H54 (cell line): ENCODE measurements at places on chromosomes 12 and 14.

DNA sequence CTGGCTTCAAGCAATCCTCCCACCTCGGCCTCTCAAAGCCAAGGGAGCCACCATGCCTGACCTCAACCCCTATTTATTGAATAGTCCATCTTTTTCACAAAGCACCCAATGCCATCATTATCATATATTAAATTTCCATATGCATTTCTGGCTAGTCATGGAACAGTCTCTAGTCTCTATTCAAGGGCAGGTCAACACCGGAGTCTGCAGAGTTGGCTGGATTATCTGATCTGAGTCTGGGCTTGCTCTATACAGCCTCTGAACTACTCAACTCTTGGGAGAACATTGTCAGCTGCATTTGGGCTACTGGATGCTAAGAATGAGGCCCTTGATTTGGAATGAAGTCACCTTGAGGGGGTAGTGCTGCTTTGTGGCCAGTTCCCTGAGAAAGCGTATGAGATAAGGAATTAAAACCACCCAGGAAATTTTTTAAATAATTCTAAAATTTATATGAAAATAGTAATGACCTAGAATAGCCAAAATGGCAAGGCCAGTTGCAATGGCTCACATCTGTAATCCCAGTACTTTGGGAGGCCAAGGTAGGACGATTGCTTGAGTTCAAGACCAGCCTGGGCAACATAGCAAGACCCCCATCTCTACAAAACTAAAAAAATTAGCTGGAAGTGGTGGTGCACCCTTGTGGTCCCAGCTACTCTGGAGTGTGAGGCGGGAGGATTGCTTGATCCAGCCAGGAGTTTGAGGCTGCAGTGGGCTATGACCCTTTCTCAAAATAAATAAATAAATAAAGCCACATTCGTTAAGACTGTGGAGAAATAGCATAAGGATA lies 6.9 kb upstream of the NAA25 start:
- no peak for DNase-seq

DNA sequence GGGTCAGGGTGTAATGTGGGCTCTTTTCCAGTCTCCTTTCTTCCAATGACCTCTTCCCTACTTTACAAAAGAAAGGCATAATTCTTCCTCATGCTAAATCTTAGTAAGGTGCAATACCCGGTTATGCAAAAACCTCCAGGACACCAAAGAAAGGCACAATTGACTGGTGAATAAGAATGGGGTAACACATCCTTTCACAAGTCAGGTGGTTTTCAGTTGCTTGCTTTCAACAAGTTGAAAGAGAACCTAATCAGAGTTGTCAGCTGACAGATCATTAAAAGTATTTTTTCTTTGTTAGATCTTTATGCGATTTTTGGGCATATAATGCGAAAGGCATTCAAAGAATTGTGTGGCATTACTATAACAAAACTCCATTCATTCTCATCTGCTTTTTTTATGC lies 1.3 kb upstream of the AEBP2 start:
- no peak for DNase-seq

DNA sequence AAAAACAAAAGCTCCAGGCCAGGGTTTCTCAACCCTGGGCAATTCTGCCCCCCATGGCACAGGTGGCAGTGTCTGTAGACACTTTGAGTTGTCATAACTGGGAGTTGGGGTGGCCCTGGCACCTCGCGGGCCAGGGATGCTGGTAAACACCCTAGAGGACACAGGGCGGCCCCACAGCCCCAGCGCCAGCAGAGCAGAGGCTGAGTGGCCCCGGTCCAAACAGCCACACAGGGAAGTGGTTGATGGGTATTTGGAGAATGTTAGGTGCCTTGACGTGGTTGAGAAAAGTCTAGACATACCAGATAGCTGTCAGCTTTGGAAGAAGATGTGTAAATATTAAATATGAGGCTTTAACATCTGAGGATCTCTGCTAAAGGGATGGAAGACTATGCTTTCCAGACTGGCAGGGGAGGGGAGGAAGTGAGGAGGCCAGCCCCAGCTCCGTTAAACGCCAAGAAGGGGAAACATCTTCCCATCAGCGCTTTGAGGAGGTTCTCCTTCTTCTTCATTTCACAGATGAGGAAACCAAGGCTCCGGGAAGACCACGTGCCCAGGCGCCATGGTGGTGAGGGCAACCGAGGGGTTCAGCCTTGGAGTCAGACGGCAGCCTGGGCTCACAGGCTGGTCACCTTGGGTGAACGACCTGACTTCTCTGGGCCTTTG lies 103.7 kb downstream of the SCARB1 start:
- DNase-seq, result no peak

DNA sequence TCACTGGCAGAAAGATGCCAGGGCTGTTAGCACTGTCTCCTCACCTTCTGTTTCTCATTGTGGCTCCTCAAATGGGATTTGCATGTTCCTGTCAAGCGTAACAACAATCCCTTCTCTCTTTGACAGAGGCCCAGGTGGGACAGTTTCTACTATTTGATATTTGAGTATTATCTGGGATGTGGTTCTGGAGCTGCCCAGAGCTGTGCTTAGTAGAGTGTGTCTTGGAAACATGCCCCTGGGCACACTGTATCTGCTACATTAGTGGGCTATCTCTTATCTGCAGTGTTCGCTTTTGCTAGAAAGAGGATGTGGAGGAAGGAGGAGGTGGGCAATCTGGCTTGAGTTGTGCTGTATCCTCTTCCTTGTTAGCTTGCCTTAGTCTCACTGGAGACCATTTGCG lies 3.8 kb upstream of the ACADS start:
- DNase-seq, result no peak

DNA sequence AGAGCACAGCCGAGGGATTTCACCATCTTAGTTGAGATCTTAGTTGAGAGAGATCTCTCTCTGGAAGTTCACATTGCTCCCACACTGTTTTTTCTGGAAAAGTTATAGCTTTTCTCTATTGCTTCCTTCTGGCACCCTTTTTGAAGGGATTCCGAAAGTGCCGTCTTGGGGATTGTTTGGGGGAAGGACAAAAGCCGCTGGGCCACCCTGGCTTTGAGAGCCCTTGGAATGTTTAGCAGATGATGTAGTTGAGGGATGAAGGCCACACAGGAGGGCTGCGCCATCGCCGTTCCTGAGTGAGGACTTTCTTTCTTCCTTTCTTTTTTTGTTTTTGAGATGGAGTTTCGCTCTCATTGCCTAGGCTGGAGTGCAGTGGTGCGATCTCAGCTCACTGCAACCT lies 17.7 kb downstream of the PLEKHG3 start:
- no peak for DNase-seq

- DNase-seq, result no peak
Measured at GRCh38 chr12:51012570-51013236, 13.5 kb downstream of the SLC11A2 start.

DNA sequence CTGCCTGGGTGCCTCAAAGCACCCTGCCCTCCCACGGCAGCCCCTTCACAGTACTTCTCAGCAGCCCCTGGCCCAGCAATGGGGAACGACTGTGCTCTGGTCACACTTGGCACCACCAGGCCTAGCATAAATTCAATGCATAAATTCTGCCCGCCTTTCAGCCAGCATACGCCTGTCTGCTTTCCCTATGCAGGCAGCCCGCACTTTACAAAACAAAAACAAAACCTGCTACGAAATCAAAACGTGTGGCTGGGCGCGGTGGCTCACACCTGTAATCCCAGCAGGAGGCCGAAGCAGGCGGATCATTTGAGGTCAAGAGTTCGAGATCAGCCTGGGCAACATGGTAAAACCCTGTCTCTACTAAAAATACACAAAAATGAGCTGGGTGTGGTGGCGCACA lies 33.5 kb downstream of the SNRNP35 start:
- no peak for DNase-seq

GRCh38 chr14:99664937-99665273 lies 19.2 kb upstream of the CYP46A1 start:
- no peak for DNase-seq

DNA sequence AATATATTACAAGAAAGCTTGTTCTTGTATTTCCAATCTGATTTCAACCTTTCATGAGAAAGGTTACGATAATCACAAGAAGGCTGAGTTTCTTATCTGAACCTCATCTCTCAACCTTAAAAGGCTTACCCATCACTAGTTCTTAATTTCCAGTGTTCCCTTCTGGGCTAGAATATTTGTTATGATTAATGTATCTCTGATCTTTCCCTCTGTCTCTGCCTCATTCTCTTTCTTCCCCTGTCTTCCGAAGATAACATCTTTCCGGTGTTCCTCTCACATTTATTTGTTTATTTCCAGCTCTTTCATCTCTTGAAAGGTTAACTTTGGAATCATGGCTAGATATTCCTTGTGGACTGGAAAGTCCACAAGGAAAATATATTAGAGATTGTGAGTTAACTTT lies 255.9 kb downstream of the SLC6A15 start:
- no peak for DNase-seq

DNA sequence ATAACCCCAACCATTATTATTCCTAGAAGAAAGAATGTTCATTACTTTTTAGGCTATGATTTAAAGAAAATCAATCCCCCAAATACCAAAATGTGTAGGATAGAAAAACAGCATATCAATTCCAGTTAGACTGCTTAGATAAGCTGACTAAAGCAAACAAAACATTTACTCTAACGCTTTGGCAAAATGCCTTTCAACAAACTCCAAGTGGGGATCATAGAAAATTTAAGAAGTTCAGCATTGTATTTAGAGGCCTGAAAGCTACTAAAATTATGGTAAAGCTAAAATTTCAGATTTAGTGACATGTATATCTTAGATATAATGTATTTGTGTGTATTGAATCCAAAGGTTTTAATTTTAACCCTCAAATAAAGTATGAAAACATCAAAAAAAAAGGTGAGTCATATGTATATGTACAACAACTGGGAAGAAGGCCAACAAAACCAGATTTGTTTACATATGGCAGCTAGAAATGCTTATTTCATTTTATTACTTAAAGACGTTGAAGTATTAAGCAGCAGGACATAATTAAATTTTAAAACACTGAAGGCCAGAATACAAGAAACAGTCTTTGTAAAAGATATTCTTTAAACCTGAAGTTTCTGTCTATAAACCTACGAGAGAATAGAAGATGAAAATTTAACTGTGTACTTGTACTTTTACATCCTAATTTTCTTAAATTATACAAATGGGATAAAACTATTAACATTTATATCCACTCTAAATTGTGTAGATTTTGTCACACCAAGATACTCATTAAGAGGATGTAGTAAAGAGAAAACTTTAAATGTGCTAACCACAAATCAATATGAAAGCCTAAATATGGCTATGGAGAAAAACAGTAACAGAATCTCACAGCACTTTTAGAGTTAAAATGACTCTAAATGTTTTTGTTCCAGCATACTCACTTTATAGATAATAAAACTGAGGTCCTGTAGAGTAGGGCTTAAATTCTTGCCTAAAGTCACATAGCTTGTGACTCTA lies 71.4 kb downstream of the SLC41A2 start:
- no peak for DNase-seq

DNA sequence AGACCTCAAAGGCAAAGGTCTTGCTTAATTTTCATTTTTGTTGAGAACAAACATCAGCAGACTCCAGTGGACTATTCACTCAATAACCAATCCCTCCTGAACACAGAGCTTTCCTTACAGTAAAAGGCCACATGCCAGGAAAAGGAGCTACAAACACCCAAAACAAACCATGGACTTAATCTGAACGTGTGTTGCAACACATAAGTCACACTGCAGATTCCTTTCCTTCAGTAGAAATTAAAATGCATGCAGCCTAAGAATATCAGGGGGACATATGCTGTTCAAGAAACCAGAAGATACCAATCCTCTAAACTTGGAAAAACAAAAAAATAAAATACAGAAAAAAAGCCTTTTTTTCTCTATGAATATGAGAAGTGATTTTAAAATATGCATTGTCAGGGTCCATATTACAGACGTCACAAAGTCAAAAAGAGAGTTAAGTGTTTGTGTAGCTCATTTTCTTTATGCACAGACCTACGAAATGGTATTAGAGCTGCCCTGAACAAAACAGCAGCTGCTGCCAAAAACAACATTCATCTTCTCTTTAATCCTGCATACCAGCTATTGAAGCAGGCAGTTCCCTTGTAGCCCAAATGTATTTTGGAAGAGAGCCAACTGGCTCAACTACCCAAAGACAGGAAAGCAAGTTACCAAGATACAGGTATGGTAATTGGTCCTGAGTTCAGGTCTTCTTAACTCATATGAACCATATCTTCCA lies 26.2 kb downstream of the KITLG start:
- no peak for DNase-seq

DNA sequence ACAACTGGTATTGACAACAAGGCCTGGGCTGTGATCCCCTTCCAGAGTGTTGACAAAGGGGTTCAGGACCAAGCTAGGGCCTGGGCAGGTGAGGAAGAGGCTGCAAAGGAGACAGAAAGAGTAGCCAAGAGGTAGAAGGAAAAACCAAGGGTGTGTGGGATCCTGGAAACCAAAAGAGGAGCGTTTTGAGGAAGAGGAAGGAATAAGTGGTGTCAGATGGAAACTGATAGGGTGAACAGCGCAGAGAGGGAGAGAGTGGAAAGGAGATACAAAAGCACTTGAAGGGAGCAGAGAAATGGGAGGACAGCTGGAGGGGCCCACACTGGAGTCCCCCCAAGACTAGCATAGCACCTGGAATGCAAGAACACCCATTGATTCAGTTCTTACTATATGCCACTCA lies 8.3 kb upstream of the HVCN1 start:
- DNase-seq, result no peak

DNA sequence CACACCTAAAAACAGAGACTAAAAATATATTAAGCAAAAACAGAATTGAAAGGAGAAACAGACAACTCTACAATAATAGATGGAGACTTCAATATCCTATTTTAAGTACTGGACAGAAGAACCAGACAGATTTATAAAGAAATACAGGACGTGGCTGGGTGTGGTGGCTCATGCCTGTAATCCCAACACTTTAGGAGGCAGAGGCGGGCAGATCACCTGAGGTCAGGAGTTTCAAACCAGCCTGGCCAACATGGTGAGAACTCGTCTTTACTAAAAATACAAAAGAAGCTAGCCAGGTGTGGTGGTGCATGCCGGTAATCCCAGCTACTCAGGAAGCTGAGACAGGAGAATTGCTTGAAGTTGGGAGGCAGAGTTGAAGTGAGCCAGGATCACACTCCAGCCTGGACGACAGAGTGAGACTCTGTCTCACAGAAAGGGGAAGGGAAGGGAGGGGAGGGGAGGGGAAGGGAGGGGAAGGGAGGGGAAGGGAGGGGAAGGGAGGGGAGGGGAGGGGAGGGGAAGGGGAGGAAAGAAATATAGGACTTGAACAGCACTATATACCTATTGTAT lies 53.0 kb downstream of the CDK17 start:
- no peak for DNase-seq

DNA sequence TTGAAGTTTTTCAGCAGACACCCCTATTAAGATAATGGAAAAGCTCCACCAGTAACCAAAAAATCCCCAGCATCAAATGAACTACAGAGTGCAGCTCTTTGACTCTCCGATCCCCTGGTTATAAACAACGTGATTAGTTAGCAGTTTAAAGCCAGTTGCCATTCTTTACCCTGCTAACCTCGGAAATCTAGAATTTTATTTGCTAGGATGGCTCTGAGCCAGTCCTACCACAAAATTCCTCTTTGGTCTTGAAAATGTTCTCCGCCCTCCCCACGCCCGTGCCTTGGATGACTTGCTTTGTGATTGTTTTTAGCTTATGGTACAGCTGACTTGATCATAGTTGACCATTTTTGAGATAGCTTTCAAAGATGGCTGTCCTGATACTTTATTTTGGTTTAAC lies 1.2 kb downstream of the KLHDC2 start:
- DNase-seq, result no peak
